Vagina (tissue), 2 donors: ENCODE measurements at places on chromosomes 12 and 14. TPM values are rescaled to one million over a fixed set of nuclear protein-coding genes. Genes with fewer than 3 reads are reported as not detected.

POTEG gene
- not detected for total RNA-seq

NEMP1 gene
- total RNA-seq = 7.1 TPM

STYK1 gene
- total RNA-seq = 6.4 TPM

GRCh38 chr12:76216585-76217472 is 131.4 kb downstream of the BBS10 start:
- no peak for DNase-seq
- H3K36me3 ChIP-seq = no peaks in the 10 kb centered on the region
- no peaks in the 10 kb centered on the region for H3K4me1 ChIP-seq
- H3K27ac ChIP-seq = no peak overlapping the region
- no peak overlapping the region for H3K4me3 ChIP-seq
- H3K27me3 ChIP-seq = no peaks in the 10 kb centered on the region

- H3K27me3 ChIP-seq = no peaks in the 10 kb centered on the region
- DNase-seq = no peak
- no peak overlapping the region for H3K27ac ChIP-seq
- H3K36me3 ChIP-seq = no peaks in the 10 kb centered on the region
- no peak overlapping the region for H3K4me3 ChIP-seq
These were observed 23.4 kb downstream of the PLEKHG3 start for GRCh38 chr14:64727551-64728071.

CCDC184 gene
- total RNA-seq = 1.2 TPM

- no peak for DNase-seq
- no peak overlapping the region for H3K27ac ChIP-seq
- peaks cover 10% of the 10 kb centered on the region for H3K4me1 ChIP-seq
- no peaks in the 10 kb centered on the region for H3K27me3 ChIP-seq
- no peaks in the 10 kb centered on the region for H3K36me3 ChIP-seq
- H3K4me3 ChIP-seq = peak overlapping the region; percentile 13
These were observed 2.7 kb downstream of the CD4 start for GRCh38 chr12:6791931-6792520.

DNA sequence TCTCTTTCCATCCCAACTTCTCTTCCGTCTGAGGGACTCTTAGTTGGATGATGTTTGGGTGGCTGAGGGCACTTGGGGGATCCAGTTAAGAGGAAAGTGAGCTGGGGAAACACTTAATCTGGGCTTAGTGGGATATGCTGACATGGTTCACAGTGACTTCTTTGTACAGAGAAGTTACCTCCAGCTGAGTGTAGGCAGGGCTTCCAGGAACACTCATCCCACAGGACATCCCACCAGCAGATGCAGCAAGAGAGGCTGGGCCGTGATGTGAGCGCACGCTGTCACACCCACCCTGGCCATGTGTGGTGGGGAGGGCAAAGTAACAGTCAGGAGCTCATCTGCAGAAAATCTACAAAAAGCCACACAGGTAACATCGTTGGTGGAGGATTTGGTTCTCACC is 832 bp upstream of the CACNA2D4 start:
- H3K27me3 ChIP-seq = no peaks in the 10 kb centered on the region
- no peaks in the 10 kb centered on the region for H3K4me1 ChIP-seq
- H3K36me3 ChIP-seq = no peaks in the 10 kb centered on the region
- no peak overlapping the region for H3K27ac ChIP-seq
- H3K4me3 ChIP-seq = no peak overlapping the region

DPY19L2 gene
- 9.6 TPM for total RNA-seq

CLEC2B gene
- 35.6 TPM for total RNA-seq

- DNase-seq = no peak
- H3K4me3 ChIP-seq = no peak overlapping the region
- H3K27me3 ChIP-seq = no peaks in the 10 kb centered on the region
- H3K36me3 ChIP-seq = no peaks in the 10 kb centered on the region
- no peak overlapping the region for H3K27ac ChIP-seq
These were observed 20.1 kb downstream of the BICD1 start for GRCh38 chr12:32126720-32127119.
